ENCODE measurements at places on chromosomes 5 and 9. TPM values are rescaled to one million over a fixed set of nuclear protein-coding genes. Genes with fewer than 3 reads are reported as not detected.

NKD2 gene
- not detected for total RNA-seq

DNA sequence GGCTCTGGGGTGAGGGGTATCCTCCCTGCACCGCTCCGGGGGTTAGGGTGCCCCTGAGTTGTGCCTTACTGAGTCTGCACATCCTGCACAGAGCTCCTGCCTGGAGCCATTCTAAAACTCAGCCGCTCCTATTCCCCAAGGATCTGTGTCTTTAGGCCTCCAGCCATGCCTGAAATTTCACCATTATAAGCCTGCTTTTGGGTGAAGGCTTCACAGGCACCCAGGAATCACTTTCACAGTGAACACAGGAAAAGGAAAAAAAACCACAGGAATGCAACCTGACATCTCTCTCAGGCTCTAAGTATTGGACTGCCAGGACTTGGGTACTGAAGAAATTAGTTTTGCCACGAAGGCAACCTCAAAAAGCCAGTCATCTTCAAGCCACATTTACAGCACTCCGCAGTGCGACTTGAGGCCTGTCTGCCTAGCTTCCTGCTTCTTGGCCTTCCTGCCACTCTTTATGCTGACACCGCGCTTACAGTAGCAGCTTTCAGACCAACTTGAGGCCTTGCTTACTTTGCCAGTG, 30.9 kb downstream of the GALNT10 start:
- DNase-seq: peak; percentile 41

SYK gene
- 75.5 TPM for total RNA-seq

DNA sequence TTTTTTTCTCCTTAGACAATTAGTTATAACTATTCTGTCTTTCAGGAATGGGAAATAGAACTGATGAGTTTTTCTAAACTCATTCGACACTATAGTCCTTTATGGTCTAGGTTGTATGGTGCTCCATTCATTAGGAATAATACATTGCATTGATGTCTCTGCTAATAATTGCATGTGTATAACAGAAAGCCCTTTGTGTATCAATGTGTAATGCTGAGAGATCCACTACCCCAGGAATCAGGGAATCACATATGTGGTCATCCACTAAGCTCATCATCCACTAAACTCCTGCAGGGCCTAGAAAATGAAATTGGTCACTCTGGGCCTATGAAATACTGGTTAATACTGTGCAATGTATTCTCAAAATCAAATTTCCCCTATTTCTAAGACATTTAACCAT, 242.0 kb upstream of the CDH18 start:
- DNase-seq: no peak

DNA sequence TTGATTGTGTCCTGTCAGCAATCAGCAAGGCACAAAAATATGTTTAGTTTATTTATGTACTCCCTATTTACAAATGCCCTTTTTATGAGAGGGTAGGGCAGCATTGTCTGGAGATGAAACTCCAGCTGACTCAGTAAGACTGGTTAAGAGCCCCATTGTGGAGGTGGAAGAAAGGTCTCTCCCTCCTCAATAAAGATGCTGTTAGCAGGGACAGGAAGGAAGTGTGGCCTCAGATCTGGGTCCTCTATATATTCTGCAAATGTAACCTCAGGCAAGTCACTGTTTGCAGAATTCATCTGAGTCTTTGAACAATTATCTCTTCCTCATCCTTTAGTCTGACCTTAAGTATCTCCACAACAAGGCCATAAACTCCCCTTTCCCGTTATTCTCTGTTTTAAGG, 48.3 kb upstream of the TRAF1 start:
- DNase-seq: peak; percentile 31

GRIA1 gene
- not detected for total RNA-seq

SHROOM1 gene
- total RNA-seq: 3.5 TPM

DNA sequence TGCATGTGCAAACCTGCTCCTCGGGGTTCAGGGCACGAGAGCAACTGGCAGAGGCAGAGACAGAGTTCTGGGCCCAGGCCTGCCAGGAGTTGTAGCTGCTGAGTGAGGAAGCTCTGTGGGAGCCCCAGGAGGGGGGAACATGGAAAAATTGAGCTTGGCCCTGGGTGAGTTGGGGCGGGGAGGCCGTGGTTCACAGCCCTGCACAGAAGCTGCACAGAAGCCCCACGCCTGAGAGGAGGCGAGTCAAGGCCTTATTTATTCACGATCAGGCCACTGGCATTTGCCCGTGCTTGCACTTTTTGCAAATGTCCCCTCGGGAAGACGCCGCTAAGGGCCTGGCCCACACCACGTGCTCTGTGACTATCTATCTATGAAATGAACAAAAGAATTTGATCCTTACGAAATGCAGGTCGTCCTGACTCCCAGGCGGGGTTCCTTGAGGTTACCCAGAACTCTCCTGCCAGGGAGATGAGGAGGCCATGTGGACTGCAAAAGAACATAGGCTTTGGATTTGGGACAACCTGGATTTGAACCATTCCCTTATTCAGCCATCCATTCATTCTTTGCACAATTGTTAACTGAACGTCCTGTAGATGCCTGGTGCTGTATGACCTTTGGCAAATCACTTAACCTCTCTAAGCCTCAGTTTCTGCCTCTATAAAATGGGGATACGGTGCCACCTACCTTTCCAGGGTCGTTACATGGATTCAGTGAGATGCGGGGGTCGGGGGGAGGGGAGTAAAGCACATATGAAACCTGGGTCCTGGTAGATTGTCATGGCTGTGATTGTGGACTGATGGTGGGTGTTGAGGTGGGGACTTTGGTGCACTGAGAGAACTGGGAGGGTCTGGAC, 17.9 kb downstream of the COL27A1 start:
- DNase-seq: no peak

SLC6A3 gene
- not detected for total RNA-seq

DNA sequence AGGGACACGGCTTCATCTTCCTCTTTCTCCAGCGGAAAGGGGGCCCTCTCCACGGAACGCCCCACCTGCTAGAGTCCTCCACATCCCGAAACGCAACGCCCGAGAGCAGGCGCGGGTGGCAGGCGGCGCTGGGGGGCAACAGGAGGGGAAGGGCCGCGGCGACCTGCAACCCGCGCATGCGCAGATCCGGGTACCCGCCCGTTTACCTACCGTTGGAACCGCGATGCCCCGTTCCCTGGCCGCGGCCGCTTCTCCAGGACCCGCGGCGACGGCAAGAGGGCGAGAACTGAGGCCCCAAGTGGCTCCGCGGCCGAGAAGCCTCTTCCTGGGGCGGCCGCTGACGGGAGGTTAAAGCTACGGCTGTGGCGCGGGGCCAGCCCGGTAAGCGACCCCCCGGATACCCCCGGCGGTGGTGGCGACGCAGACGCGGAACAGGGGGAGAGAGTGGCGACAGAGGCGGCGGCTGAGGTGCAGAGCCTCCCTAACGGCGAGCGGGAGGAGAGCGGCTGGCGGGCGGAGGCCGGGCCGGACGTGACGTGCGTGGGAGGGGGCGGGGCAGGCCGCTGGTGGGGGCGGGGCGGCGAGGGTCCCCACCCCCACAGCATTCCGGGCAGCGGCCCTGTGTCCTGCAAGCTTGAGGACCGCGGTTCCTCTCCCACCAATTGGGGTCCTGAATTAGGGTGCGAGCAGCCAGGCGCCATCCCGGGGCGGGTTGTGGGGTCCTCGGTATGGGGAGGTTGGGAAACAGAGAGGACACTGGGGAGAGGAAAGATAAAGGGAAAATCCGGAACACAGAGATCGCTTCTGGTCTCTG, at the start of gene FAM13B:
TSS of gene FAM13B (minus strand) at position 508 of the 814 bp plus-strand sequence. CDS start 13,968 bp downstream, outside the sequence.
- peak; percentile 88 for DNase-seq

DNA sequence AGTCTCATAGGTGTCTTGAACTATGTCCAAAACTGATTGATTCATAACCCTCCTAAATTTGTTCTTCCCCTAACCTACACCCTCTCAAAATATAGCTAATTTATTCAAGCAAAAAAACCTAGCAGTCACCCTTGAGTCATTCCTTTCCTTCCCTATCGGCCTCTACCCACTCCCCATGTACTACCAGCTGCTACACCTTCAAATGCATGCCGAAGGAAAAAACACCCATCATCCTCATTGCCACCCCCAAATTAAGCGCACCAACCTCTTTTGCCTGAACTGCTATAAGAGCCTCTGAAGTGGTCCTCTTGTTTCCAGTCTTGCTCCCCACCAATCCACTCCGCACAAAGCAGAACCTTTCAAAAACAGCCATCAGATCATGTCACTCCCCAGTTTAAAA, 12.6 kb downstream of the LIFR start:
- no peak for DNase-seq

FNBP1 gene
- 177 TPM for total RNA-seq

LCP2 gene
- total RNA-seq: 488 TPM

DNA sequence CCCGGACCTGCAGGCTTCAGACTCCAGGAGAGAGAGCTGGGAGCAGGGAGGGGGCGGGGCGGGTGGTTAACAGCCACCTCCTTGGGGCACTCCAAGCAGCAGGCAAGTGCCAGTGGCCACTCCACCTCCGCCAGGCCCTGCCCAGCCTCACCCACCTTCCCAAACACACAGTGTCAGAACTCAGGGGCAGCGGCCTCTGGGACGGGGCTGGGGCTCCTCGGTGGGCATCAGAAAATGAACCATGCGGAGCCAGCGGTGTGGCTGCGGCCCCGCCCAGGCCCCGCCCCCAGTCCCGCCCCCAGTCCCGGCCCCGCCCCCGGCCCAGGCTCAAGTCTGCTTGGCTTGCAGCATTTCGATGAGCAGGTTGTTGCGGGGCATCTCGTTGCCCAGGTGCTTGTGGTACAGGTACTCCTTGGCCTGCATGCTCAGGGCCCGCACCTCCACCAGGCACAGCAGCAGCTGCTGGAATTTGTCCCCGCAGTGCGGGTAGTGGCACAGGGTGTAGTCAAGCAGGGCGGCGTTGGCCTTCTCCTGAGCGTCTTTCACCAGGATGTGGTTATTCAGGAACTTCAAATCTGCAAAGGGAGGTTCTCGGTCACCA, 24.7 kb downstream of the NR5A1 start:
- no peak for DNase-seq

- DNase-seq: no peak
Measured at GRCh38 chr5:113574417-113574816, 60.9 kb downstream of the YTHDC2 start.

- no peak for DNase-seq
Measured at GRCh38 chr5:14112998-14113652, 30.0 kb upstream of the TRIO start.

DNA sequence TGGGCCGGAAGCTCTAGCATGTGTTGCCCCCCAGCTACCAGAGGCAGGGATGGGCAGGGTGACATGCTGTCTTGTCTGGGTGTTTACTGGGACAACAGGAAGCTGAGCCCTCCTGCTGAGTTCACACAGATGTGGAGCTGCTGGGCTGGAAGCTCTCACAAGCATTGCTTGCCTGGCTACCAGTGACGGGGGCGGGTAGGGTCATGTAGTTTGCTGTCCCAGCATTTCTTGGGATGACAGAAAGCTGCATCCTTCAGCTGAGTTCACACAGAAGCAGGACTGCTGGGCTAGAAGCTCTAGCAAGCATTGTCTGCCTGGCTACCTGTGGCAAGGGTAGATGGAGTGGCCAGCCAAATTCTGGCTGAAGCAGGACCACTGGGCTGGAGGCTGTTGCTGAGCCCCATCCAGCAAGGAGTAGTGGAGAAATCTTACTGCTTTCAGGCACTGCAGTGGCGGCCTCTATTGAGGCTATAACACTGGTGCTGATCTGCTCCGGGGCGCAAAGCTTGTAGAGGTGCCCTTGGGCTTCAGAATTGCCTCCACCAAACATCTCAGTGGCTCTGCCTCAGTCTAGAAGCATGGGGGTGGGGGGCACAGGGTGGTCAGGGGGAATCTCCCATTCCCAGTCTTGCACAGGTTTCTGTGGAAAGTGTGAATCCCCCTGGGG, 25.1 kb downstream of the POLK start:
- no peak for DNase-seq

GRCh38 chr5:102778478-102778877, 23.4 kb downstream of the PAM start:
- DNase-seq: no peak

DNA sequence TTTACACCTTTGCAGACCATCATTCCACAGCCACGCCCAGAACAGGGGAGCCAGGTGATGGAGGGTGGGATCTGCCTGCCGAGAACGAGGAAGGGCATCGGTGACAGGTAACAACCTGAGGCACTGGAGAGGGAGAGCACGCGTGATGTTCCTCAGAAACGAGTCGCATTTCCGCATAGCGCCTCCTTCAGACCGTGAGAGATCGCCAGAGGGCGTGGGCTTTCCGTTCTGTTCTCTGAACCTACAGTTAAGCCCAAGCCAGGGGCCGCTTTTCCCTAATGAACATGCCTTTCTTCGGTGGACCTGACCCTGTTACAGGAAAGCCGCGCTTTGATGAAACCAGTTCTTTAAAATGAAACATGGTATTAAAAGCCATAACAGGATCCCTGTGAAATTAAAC, 17.1 kb upstream of the ADAMTS2 start:
- no peak for DNase-seq

SCGB3A2 gene
- 1.2 TPM for total RNA-seq

- no peak for DNase-seq
Measured at GRCh38 chr5:73459366-73459765, 10.8 kb upstream of the FOXD1 start.

DNA sequence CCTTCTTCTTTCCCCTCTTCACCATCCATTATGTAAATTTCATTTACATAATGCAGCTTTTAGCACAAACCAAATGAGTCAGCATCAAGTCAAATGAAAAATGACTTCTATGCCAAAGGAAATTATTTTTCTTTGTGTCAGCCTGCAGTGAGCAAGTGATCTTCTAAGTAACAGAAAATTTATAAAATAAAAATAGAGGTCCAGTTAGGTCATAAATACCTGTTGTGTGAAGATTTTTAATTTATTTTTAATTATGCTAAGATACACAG, 16.7 kb upstream of the THG1L start:
- DNase-seq: no peak

GRCh38 chr9:125496313-125496834, 210.6 kb downstream of the MAPKAP1 start:
- DNase-seq: no peak

GRCh38 chr5:38541174-38541725, 15.2 kb downstream of the LIFR start:
- no peak for DNase-seq

DNA sequence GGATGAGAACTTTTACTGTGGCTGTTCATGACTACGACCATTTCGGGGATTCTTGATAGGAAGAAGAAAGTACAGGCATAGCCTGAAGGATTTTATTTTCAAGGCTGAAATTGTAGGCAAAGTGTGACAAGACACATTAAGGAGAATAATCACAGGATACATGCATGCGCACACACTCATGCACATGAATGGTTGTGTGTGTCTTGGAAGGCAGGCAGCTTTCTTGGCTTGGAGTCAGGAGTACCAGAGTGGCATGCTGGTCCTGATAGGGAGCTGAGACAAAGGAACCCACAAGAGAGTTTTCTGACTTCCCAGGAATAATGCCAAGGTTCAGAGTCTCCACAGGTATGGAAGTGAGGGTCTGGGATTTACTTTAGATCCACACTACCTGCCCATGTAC, 22.2 kb downstream of the PLK2 start:
- no peak for DNase-seq

CYLC2 gene
- total RNA-seq: not detected

- DNase-seq: no peak
Measured at GRCh38 chr5:179526978-179527377, 23.4 kb upstream of the RUFY1 start.

GRCh38 chr5:167944121-167944852, 347.2 kb upstream of the WWC1 start:
- DNase-seq: no peak
